ENCODE measurements at places on chromosomes 5 and 9.

DNA sequence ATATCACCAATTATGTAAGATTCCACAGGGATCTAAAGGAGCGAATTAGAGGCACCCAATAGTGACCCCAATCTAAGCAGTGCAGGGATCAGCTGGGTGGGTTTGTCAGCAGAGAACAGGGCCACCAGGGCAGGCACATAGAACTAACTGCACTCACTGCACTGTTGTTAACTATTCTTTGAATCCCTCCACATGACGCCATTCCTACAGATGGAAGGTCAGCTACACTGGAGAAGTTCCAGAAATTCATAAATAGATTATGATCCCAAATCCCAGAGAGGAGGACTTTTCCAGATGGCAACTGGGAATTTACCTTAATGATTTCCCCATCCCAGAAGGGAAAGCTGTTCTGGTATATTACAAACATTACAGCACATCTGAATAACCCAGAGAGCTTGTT is 84.2 kb downstream of the THBS4 start:
- DNase-seq: no peak

GRCh38 chr5:122697191-122697590 is 77.7 kb upstream of the SNX2 start:
- DNase-seq: no peak

DNA sequence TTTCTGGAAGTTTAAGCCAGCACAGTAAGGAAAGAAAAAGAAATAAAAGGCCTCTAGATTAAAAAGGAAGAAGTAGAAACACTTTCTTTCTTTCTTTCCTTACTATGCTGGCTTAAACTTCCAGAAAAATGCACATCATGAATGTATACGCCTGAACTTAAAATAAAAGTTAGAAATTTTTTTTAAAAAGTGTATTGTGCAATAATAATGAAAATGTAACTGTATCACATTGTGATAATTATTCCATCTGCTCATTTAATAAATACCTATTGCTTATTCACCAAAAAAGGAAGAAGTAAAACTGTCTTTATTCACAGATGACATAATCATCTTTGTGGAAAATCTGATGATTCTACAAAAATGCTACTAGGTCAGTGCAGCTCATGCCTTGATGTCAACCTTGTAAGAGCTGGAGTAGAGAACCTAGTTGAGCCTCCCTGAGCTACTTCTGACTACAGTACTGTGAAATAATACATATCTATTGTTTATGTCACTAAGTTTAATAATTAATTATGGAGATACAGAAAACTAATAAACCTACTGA is 49.4 kb downstream of the MCTP1 start:
- DNase-seq: no peak

DNA sequence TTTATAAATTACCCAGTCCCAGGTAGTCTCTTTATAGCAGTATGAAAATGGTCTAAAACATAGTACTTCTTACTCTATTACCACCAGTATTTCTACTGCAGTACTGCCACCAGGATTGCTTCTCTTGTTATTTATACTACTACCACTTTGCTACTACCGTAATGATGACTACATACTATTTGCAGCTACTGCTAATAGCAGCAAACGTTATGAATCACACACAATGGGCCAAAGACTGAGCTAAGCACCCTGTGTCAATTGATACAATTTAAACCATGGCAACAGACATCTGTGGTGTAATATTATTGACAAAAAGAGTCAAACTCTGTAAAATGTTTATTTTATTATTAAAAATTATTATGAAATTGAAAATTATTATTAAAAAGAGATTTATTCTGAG is 15.3 kb upstream of the KIF12 start:
- DNase-seq: no peak

GRCh38 chr5:9350301-9350797 is 195.5 kb downstream of the SEMA5A start:
- DNase-seq: no peak

DNA sequence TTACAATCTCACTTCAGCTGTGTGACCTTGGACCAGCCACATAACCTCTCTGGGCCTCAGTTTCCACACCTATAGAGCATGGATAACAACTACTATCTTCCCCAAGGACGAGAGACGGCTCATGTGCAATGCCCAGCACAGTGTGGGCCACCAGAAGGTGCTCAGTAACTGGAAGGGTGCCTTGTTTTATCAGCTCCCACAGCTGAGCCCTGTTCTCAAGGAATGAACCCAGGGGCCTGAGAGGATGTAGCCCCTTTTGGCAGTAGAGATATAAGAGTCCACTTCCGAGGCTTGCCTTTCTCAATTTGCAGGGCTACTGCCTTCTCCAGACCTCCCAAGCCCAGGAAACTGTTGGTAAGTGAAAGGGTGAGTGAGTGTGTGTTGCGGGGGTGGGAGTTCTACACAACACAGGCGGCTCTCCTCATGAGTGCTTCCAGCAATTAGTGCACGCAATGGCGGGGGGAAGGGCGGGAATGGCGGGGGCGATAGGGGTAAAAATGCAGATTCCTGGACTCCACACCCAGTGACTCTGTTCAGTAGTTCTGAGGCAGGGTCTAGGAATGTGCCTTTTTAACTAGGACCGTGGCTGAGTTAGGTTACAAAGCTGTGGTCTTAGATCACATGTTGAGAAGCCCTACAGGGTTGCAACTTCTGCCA is 185.1 kb downstream of the FSTL4 start:
- DNase-seq: no peak

DNA sequence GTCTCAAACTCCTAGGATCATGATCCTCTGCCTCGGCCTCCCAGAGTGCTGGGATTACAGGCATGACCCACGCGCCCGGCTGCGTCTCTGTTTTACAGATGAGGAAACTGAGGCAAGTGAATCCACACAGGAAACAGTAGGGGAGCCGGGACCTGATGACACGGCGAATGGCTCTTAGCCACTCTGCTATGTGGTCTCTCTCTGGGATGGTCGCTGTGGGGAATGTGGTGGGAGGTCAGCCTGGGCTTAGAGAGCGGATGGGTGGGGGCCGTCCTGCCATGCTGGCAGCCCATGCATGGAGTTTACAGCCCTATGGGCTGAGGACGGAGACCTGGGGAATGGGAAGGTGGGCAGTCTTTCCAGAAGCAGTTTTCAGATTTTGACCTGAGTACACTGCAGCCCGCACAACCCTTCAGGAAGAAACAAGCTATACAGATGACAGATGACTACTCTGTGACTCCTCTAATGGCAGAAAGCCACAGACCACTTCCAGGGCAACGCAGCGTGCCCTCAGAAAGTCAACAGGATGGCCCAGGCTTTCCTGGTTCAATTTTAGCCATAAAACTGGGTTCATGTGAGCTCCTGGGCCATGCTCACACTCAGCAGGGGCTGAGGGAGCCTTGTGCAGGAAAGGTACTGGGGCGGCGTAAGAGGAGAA is 136.1 kb upstream of the RAPGEF1 start:
- no peak for DNase-seq

DNA sequence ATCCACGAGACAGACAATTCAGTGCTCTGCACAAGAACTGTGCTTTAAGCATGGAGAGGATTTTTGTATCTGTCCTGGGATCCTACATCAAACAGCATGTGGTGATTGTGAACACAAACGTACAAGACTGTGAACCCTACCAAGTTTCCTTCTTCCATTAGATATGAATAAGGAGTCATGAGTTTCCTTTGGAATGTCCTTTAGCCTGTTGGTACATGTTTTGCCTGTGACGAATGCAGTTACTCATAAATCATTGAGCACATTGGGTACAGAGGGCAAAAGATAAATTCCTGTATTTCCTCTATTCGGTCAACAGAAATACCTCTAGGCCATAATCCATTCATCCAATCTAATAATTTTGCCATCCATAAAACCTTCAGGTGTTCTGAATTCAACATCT is 61.5 kb downstream of the FXN start:
- DNase-seq: no peak

DNA sequence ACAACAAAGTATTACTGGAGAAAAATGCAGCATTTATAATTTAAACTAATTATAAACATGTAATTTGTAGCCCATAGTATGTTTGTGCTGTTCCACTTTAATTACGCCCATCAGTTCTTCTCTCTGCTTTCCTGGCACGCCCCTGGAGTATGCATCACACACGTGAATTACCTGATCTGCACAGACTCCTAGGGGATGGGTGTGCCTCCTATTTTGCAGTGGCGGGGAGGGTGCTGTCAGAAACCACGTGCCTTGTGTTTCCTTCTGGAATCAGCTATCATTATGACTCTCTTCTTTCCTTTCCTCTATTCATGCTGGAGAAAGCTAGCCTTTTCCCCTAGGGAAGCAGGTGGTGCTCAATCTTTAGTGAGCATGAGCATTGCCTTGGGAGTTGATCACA is 43.3 kb downstream of the RPS23 start:
- no peak for DNase-seq

DNA sequence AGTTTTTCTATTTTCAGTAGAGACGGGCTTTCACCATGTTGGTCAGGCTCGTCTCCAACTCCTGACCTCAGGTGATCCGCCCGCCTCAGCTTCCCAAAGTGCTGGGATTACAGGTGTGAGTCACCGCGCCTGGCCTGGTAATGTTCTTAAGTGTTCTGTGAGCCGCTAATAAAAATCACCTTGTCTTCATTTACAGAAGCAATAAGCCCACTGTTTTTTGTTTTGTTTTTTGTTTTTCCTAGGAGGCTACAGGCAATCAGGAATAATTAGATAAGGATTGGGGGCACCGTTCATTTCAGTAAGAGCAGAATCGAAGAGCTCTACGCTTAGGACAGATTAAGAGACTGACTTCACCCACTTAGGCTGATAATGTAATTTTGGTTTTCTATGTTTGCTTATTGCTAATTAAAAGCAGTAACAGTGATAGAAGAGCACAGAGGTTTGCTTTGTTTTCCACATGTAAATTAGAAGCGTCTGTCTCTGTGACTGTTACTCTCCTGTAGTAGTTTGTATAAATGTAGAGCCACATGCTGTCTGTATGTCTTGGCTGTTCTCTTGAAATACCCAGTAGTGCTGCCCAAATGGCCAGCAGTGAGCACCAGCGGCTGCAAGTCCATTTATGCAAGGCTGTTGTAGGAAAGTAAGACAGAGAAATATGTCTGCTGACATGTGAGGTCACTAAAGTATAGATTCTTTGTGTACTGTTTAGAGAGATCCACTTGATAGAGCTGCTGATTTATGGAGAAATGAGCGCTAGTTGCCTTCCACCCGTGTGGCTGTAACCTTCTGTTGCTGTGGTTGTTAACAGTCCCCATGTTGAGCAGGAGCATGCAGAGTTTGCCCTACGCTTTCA is 30.5 kb downstream of the TRIO start:
- DNase-seq: no peak

GRCh38 chr9:76634356-76635054 is 129.7 kb upstream of the PCA3 start:
- DNase-seq: no peak

DNA sequence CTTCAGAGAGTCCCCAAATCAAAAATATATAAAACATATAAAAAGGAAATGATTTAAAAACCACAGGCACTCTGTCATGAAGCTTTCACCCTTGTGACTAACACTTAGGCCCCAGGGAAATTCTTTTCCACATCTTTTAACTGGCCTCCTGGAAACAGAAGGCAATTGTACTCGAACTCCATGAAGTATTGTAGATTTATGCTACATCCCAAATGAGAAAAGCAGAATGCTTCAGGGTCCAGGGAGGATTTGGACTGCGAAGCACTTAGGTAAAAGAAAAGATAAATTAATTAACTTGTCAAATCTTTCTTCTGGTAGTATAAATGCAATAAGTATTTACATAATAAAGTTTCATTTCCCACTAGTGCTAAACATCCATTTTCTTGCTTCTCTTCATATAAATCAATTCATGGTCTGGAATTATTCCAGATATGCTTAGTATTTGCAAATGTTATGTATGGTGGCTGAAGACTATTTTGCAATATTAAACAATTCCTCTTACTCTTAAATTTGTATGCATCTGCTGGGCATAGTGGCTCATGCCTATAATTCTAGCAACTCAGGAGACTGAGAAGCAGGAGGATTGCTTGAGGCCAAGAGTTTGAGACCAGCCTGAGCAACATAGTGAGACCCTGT is 64.9 kb upstream of the ELL2 start:
- DNase-seq: no peak

DNA sequence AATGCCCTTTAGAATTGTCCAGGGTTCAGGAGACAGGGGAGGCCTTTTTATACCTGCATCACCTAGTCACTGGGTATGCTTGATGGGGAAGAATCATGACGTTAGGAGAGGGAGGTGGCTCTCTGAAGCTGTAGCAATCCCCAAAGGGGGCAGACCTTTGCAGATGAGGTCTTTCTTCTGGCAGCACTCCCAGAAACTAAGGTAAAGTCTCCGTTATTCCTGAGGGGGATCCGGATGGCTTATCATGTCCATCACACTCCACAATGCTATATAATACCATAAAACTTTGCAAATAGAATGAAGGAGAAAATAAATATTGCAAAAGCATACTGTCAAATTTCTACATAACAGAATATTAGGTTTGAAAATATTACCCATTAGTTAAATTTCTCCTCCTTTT is 21.5 kb upstream of the CAST start:
- DNase-seq: no peak

DNA sequence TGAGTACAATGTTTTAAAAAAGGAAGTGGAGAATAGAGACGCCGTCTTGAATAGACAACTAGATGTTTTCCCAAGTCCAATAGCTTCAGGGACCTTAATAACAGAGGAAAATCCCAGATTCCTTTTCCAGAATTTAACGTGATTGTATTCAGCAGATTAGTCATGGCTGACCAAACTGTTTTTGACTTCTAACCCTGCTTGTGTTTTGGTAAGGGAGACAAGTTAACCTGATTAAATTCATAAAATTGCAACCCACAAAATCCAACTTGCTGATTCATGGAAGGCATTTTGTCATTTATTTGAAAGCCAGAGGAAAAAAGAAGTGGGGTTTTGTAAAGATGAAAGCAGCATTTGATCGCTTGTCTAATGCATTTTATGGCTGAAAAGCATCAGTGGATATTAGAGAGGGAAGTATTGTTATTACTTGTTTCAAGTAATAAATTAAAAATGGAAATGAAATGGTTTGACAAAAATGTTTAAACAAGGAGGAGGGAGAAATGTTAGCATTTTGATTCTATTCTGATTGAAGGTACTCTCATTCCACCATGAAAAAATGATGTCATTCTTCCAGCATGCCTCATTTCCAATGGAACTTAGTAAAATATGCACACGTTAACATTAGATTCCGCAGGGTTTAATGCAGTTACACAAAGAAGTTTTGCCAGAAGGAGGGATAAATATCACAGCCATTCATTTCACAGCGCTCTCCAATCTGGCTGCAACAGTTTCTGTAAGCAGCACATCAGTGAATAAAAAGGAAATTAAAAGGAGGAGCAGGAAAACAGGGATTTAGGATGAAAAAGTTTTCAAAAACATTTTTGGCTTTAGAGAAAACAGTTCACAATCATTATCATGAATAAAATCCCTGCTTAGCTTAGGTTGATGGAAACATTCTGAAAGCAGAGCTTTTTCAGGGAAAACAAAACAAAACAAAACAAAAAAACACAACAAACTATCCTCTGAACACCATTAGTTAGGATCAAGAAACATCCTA is 314.7 kb downstream of the PRR16 start:
- no peak for DNase-seq

GRCh38 chr9:37976714-37977477 is 73.0 kb upstream of the SLC25A51 start:
- DNase-seq: no peak

- no peak for DNase-seq
Measured at GRCh38 chr9:88645879-88646199, 110.9 kb downstream of the NXNL2 start.

- no peak for DNase-seq
Measured at GRCh38 chr9:70987986-70988385, 133.4 kb downstream of the TRPM3 start.

- no peak for DNase-seq
Measured at GRCh38 chr9:127114606-127115005, 7.8 kb downstream of the ANGPTL2 start.

Measured in GF-D8 (cell line).